ENCODE measurements at places on chromosomes 6 and 20. TPM values are rescaled to one million over a fixed set of nuclear protein-coding genes. Genes with fewer than 3 reads are reported as not detected.

The MOG gene
- total RNA-seq: not detected

The COL12A1 gene
- 24.2 TPM for total RNA-seq

The SNRPB gene
- total RNA-seq: 131 TPM

The AVP gene
- not detected for total RNA-seq

The PHACTR3 gene
- 0.24 TPM for total RNA-seq

The PCK1 gene
- 1.8 TPM for total RNA-seq

The GRIK2 gene
- total RNA-seq: 0.40 TPM

The SSTR4 gene
- not detected for total RNA-seq

The SLC13A3 gene
- total RNA-seq: 0.20 TPM

- H3K4me1 ChIP-seq: no peaks in the 10 kb centered on the region
- no peak overlapping the region for H3K4me3 ChIP-seq
- no peak for DNase-seq
- H3K27me3 ChIP-seq: no peaks in the 10 kb centered on the region
These were observed 459.9 kb downstream of the GRIK2 start for GRCh38 chr6:101853231-101854085.

- no peaks in the 10 kb centered on the region for H3K36me3 ChIP-seq
- H3K27me3 ChIP-seq: no peaks in the 10 kb centered on the region
- DNase-seq: no peak
- H3K4me1 ChIP-seq: no peaks in the 10 kb centered on the region
These were observed 119.8 kb upstream of the PDE10A start for GRCh38 chr6:165782812-165783211.

- DNase-seq: no peak
- H3K4me1 ChIP-seq: peaks cover 19% of the 10 kb centered on the region
- no peaks in the 10 kb centered on the region for H3K36me3 ChIP-seq
- H3K27ac ChIP-seq: peak overlapping the region; percentile 90
- peak overlapping the region; percentile 76 for H3K4me3 ChIP-seq
These were observed 993 bp upstream of the NCOA7 start for GRCh38 chr6:125789576-125790357.

DNA sequence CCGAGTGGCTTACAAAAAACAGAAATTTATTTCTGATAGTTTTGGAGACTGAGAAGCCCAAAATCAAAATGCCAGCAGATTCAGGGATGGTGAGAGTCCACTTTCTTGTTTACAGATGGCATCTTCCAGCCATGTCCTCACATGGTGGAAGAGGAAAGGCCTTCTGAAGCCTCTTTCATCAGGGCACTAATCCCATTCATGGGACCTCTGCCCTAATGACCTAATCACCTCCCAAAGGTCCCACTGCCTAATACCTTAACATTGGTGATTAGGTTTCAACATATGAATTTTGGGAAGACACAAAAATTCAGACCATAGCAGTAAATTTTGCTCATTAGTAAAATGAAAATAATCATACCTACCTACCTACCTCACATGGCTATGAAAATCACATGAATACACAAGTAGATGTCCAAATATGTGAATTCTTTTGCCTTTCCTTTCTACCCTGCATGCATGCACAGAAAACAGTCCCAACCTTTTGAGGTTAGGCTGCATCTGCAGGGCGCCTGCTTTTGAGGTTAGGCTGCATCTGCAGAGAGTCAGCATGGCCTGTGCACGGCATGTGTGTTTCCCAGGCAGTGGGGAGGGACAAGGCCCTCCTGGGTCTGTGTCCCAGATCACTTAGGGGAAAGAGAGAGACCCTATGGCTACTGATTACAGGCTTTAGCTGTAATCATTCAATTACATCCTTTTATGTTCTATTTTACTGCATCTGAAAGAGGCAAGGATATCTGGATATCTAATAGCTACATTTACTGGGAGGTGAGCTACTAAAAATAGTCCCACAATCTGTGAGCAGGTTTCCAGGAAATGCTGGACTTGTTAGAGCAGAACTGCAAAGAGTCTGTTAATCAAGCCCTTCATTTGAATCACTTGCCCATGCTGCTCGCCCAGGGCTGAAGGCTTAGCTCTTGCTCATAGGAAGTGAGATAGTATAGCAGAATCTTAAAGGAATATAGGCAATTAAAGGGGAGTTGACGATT is 497.7 kb upstream of the MARCKS start:
- H3K27me3 ChIP-seq: no peaks in the 10 kb centered on the region
- H3K4me1 ChIP-seq: no peaks in the 10 kb centered on the region
- DNase-seq: no peak
- no peak overlapping the region for H3K4me3 ChIP-seq
- no peaks in the 10 kb centered on the region for H3K36me3 ChIP-seq
- no peak overlapping the region for H3K27ac ChIP-seq

DNA sequence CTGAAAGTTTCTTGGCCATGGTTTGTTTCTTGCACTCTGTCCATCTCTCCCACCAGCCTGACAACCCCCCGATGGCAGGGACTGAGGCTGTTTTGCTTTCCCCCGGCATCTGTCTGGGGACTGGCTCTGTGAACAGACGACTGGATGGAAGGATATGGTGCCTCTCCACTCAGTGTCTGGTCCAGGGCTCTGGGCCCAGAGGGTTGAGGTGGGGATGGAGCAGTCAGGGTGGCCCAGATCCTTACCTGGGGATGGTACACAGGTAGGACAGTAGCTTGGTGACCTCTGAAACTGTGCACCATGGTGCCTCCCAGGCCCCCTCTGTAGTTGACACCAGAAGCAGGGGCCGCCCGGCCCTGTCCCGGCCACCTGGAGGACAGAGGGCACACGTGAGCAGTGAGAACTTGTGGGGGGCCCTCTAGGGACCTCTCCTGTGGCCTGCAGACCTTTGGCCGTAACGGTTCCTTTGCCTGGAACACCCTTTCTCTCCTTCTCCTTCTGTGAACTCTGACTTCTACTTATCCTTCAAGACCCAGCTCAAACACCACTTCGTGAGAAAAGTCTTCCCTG is 29.5 kb downstream of the KIAA1755 start:
- H3K27me3 ChIP-seq: no peaks in the 10 kb centered on the region
- DNase-seq: no peak
- H3K36me3 ChIP-seq: no peaks in the 10 kb centered on the region
- H3K4me1 ChIP-seq: no peaks in the 10 kb centered on the region
- H3K27ac ChIP-seq: no peak overlapping the region
- H3K4me3 ChIP-seq: no peak overlapping the region

GRCh38 chr6:129908356-129908755 is 47.2 kb upstream of the TMEM244 start:
- no peaks in the 10 kb centered on the region for H3K27me3 ChIP-seq
- no peaks in the 10 kb centered on the region for H3K4me1 ChIP-seq
- H3K27ac ChIP-seq: no peak overlapping the region
- DNase-seq: no peak

DNA sequence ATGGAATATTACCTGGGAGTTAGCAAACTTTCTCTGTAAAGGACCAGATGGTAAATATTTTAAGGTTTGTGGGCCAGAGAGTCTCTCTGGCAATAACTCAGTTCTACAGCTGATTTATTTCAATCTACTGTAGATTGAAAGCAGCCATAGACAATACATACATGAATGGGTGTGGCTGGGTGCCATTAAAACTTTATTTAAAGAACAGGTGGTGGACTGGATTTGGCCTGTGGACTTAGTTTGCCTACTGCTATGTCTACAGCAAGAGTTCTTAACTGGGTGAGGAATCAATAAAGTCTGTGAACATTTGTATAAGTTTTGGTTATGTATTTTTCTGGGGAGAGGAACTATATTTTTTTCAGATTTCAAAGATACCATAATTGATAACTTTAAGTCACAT is 55.1 kb downstream of the SLC22A2 start:
- H3K4me3 ChIP-seq: no peak overlapping the region
- no peaks in the 10 kb centered on the region for H3K36me3 ChIP-seq
- H3K4me1 ChIP-seq: no peaks in the 10 kb centered on the region
- no peaks in the 10 kb centered on the region for H3K27me3 ChIP-seq
- DNase-seq: no peak
- H3K27ac ChIP-seq: no peak overlapping the region

DNA sequence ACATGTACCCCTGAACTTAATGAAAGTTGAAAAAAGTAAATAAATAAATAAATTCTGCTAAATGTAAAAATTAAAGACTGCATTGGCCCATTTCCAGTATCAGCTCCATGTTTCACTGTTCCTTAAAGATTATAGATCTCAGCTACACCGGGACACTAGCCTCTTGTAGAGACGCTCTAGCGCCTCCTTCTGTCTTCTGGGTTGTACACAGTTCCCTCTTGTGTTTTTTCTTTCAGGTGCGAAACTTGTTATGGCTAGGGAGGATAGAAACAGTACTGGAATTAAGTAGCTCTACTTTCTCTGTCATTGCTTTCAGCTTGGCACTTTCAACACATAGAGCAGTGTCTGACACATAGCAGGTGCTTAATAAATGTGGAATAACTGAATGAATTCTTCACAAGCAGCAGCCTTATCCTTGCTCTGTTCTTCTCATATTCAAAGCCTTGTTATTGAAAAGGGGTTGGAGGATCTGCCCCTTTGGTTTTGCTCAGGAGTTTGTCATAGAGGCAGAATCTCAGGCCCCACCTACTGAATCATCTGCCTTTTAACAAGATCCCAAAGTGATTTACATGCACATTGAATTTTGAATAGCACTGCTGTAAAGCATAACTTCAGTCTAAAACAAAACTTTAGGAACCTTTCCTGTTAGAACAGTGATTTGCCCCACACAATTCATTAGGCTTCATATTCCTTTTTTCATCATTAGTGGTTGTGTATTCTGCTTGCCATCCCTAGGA is 92.3 kb downstream of the FIG4 start:
- H3K4me3 ChIP-seq: no peak overlapping the region
- H3K36me3 ChIP-seq: peaks cover 17% of the 10 kb centered on the region
- no peak for DNase-seq
- H3K4me1 ChIP-seq: no peaks in the 10 kb centered on the region
- no peak overlapping the region for H3K27ac ChIP-seq
- no peaks in the 10 kb centered on the region for H3K27me3 ChIP-seq

- H3K36me3 ChIP-seq: no peaks in the 10 kb centered on the region
- no peak for DNase-seq
- peaks cover 4% of the 10 kb centered on the region for H3K4me1 ChIP-seq
- no peaks in the 10 kb centered on the region for H3K27me3 ChIP-seq
- H3K4me3 ChIP-seq: no peak overlapping the region
These were observed 150.8 kb downstream of the EDN1 start for GRCh38 chr6:12440981-12441380.

GRCh38 chr6:41663568-41663967 is 25.3 kb downstream of the MDFI start:
- no peak overlapping the region for H3K4me3 ChIP-seq
- no peak for DNase-seq
- H3K27ac ChIP-seq: no peak overlapping the region
- H3K27me3 ChIP-seq: no peaks in the 10 kb centered on the region
- no peaks in the 10 kb centered on the region for H3K4me1 ChIP-seq
- H3K36me3 ChIP-seq: no peaks in the 10 kb centered on the region

DNA sequence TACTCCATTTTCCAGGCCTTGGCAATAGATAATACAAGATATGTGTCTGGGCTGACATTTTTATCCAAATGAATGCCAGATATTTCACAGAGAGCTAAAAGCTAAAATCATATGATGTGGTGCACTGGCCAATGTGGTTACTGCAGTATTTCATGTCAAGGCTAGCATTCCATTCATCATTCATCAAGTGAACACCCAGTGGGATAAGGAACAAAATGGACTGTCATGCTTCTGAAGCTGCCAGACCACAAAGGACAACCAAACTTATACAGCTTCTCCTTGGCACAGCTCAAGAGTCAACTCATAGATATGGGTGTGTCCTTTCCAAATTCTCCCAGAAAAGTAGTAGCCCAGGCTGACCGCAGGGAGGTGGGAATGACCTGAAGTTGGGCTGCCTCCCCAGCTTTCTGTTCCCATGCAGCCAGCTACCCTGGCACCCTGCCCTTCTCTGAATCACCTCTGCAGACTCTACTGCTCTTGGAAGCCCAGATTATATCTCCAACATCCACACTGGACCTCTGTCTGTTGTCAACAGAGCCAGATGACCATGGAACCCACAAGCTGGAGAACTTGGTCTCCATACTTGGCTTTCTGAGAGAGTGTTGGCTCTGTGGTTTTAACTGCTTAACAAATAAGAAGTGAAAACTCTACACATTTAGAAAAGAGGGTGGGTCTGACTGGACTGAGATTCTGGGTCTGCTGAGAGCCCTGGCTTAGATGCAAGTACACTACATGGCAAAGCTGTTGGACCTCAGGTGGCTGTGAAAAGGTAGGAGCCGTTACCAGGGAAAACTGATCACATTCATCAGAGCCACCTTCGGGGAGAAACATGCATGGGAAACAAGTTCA is 122.8 kb downstream of the ALDH8A1 start:
- H3K27me3 ChIP-seq: no peaks in the 10 kb centered on the region
- H3K4me3 ChIP-seq: no peak overlapping the region
- no peaks in the 10 kb centered on the region for H3K36me3 ChIP-seq
- peak overlapping the region; percentile 74 for H3K27ac ChIP-seq
- H3K4me1 ChIP-seq: peaks cover 13% of the 10 kb centered on the region

DNA sequence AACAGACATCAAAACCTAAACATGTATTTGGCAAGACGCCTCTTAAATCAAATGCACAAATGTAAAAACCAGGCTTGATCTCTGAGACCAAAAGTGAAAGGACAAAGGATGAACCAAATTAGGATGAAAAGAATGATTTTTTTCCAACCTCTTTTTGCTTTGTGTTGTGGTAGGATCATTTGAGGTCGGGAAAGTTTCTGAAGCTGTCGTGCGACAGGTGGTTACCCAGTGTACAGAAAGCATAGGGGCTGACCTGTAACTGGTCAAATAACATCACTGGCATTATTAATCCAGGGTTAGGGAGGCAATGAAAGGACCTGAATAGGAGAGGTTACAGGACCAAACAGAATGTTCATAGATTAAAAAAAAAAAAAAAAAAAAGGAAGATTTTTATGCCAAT is 18.1 kb upstream of the NOL7 start:
- no peak for DNase-seq
- no peaks in the 10 kb centered on the region for H3K4me1 ChIP-seq
- no peak overlapping the region for H3K4me3 ChIP-seq
- H3K27ac ChIP-seq: no peak overlapping the region
- peaks cover 2% of the 10 kb centered on the region for H3K36me3 ChIP-seq

DNA sequence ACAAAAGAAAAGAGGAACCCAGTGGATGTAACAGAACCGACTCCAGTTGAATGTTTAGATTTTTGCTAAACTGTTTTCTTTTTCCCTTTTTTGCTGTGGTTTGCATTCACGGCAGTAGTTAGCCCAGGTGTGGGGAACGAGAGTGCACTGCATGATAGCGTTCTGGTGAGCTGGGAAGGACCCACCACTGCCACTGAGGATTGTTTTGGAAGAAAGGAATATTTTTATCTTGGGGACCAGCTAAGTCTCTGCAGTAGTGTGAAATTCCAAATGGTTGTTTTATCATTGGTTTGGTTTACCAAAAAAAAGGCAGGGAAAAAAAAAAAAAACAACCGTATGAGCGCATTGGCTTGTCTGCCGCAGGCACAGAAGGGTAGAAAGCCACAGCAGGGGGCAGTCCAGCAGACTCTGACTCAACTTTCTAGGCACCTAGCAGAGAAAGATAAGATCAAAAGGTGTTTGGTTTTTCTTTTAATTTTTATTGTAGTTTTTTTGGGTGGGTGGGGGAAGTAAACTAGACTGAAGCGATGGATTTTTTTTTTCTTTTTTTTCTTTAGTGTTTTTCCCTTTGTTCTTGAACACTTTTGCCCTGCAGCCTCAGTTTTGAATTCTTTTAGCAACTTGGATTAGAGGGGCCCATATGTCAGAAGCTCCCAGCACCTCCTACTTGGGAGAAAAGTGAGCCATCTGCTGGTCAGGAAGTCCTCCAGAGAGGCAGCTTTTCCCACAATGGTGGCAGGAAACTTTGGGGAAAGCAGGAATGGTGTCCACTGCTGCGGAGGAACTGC is 13.5 kb upstream of the RAB5IF start:
- no peaks in the 10 kb centered on the region for H3K27me3 ChIP-seq
- H3K4me1 ChIP-seq: no peaks in the 10 kb centered on the region
- no peak overlapping the region for H3K27ac ChIP-seq
- no peak for DNase-seq

GRCh38 chr6:133254552-133255228 is 13.5 kb downstream of the EYA4 start:
- H3K36me3 ChIP-seq: no peaks in the 10 kb centered on the region
- H3K4me1 ChIP-seq: peaks cover 35% of the 10 kb centered on the region
- H3K27ac ChIP-seq: peak overlapping the region; percentile 50
- no peak for DNase-seq

All from gastrocnemius medialis (tissue), 4 donors.